Amniotic epithelial cell (primary cell): ENCODE measurements at places on chromosomes 13 and 19.

- peak; percentile 46 for DNase-seq
Observed at GRCh38 chr19:34259367-34260095, 5.2 kb downstream of the GARRE1 start.

- DNase-seq: no peak
Observed at GRCh38 chr13:39249982-39250381, 211.7 kb downstream of the NHLRC3 start.

- DNase-seq: no peak
Observed at GRCh38 chr13:102999499-102999898, 66.7 kb downstream of the SLC10A2 start.

DNA sequence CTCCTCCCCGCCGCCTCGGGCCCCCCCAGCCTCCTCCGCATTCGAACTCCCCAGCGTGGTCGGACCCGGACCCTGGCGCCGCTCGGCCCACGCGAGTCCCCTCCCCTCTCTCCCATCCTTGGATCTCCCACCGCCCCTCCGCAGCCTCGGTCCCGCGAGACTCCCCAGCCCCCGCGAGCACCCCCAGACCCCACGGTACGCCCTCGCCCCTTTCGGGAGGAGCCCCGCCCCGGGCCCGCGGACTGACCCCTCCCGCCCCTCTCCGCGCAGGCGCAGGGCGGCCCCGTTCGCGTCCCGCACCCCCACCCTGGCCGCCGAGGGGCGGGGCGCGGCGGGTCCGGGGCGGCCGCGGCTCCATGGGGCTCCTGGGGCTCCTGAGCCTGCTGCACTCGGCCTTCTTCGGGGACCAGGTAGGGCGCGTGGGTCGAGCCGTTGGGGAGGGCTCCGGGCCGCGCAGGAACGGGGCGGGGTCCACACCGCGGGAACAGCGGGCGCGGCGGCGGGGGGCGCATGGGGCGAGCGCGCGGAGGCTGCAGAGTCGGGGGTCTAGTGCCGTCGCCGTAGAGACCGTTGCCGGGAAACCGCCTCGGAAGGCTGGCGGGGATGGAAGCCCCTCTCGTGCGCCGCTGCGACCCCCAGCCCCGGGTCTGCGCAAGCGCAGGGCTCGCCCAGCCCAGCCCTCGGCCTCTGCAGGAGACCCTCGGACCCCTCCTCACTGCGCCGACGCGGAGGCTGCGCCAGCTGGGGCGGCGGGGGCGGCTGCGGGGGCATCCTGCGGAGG is 3.8 kb upstream of the APC2 start:
- DNase-seq: no peak

DNA sequence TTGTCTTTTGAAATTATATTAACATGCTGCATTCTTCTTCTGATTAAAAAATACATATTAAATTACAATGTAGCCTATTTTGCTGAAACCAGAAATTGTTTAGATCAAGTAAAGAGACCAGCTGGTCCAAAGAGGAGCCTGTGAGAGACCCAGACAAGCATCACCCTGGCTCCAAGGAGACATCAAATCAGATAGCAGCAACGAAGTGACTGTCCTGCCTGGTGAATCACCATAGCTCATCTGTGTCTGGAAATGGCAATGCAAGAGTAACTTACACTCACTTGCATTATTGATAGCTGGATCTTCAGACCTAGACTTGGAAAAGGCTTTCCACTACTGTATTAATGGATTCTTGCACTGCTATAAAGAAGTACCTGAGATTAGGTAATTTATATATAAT is 169.1 kb downstream of the KCTD12 start:
- no peak for DNase-seq

GRCh38 chr13:109494925-109495369 is 291.4 kb downstream of the IRS2 start:
- peak; percentile 73 for DNase-seq

DNA sequence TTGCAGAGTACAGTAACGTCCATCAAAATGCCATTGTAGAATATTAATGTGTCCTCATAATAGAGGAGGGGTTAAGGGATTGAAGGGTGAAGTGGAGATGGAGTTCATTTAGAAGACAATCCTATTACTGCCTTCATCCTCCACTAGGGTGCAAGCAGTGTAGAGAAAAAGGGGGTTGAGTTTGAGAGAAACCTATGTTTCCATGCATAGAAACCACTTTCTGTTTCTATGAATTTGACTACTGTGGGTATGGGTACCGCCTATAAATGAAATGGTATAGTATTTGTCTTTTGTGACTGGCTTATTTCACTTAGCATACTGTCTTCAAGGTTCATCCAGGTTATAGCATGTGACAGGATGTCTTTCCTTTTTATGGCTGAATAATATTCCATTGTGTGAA is 156.0 kb downstream of the GGACT start:
- no peak for DNase-seq

- no peak for DNase-seq
Observed at GRCh38 chr13:36774931-36775330, 44.1 kb upstream of the RFXAP start.

GRCh38 chr13:41402691-41403511 is 54.4 kb upstream of the RGCC start:
- DNase-seq: no peak

- no peak for DNase-seq
Observed at GRCh38 chr19:35742121-35742724, at the start of gene IGFLR1. Gene IGFLR1, minus strand, starts transcription at chr19:35742452. Its CDS starts 1,272 bp downstream, at chr19:35741180.

DNA sequence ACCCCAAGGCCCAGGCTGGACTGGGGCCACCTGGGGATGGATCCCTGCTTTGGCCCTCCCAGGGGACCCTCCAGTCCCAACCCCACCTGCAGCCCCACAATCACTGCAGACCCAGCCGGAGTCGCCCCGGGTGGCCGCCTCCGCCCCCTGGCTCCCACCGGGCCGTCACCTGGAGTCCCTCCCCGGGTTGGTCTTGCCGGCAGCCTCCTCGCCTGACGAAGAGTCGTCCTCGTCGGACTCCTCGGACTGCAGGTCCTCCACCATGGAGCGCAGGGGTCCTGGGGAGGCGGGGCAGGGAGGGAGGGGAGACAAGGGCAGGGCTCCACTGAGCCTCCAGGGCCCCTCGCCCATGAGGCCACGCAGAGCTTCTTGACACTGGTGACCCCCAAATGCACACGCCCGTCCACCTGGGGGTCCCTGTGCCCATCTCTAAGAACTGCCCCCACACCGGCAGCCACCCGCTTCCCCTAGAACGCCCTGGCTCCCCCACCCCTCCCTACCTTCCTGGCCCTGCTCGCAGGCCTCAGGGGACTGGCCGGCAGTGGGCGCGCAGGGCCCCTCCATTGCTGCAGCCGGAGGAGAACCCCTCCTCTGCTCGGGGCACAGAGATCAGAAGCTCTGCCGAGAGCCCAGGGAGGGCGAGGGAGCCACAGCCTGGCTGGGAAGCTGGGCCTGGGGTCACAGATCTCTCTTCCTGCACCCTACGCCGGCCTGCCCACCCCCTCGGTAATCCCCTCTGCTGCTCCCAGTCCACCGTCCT is 63.4 kb downstream of the MLLT1 start:
- no peak for DNase-seq

DNA sequence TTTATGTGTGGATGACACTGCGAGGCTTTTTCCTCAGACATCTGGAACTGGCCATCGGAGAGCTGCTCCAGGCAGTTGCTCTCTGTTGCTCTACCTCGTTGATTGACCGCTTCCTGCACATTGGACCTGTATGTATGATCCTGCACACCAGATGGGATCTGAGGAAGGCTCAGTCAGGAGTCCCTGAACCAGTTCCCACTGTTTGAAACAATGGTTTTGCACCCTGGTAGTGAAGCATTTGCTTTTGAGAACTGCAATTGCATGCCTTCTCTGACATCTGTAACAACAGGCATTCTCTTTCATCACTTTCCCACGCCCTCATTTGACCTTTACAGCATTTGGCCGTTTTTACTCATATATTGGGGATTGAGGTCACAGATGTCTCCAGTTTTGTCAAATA is 61.1 kb upstream of the NPAS1 start:
- peak; percentile 79 for DNase-seq

DNA sequence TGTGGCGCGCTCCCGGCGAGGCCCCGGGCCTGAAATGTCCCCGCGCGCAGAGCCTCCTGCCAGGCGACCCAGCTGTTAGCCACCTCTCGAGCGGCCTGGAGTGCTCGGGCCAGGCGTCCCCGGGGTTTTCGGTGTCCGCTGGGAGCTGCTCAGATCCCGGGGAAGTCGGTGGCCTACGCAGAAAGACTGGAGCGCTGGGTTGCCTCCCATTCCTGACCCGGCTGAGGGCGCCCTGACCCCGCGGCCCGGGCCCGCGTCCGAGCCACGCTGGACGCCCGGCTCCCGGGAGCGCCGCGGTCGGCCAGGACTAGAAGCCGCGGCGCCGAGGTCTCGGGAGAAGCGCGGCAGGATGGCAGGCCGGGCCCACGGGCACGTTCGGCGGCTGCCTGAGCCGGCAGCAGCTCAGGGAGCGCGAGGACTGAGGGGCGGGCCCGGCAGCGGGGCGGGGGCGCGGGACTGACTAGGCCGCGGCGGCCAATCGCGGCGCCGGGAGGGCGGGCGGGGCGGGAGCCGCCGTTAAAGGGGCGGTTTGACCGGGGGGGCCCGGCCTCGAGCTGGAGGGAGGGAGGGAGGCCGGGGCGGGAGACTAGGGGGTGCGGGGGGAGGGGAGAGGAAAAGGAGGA is 1.3 kb upstream of the ZIC2 start:
- DNase-seq: peak; percentile 32

- DNase-seq: no peak
Observed at GRCh38 chr19:14795078-14795721, 16.8 kb upstream of the ADGRE2 start.

DNA sequence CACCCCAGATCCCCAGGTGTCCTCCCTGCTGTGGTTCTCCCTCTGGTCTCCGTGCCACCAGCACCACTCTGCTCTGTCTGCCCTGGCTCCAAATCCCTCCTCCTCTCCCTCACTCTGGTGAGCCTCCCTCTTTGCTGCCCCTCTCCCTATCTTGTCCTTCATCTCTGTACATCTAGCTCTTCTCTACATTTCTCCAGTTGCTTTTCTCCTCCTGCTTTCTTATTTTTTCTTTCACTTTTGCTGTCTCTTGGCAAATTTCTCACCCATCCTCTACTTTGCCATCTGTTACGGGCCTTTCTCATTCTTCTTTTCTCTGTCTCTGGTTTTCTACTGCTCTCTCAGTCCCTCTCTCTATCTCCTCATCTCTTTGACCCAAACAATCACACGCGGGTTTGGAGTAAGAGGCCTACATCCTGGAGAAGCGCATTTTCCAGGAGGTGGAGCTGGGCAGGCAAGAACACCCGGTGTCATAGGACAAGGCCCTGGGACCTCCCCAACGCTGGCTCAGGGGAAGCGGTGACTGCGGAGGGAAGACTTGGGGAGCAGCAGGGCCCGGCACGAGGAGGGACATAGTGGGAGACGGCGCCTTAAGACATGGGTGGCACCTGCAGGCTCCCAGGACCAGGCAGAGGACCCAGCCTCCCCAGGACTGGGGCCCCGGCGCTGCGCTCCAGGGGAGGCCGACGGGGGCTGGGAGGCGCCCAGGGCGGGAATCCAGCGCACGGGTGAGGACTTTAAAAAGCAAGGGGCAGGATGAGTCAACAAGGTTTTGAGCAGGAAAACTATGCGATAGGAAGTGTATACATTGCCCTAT is 9.9 kb downstream of the ZNF611 start:
- DNase-seq: no peak

- no peak for DNase-seq
Observed at GRCh38 chr19:13428352-13428751, 77.9 kb downstream of the CACNA1A start.

GRCh38 chr19:41638641-41639081 is 11.8 kb upstream of the CEACAM4 start:
- DNase-seq: no peak

DNA sequence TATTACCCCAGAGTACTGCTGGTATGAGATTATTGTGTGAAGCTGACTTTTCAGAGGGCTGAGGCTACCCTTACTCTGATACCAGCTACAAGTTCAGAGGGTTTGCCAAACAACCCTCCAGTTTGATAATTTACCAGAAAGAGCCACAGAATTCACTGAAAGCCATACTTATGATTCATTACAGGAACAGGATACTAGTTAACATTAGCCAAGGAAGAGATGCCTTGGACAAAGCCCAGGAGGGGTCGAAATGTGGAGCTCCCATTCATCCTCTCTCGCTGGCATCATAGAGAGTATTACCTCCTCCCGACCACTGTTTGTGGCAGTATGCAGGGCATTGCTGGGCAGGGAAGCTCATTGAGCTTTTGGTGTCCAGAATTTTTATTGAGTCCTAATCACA is 364.3 kb downstream of the KCNRG start:
- no peak for DNase-seq

GRCh38 chr19:7915250-7916102 is 846 bp downstream of the TGFBR3L start:
- no peak for DNase-seq

- no peak for DNase-seq
Observed at GRCh38 chr19:17525141-17525540, 13.7 kb downstream of the PGLS start.

DNA sequence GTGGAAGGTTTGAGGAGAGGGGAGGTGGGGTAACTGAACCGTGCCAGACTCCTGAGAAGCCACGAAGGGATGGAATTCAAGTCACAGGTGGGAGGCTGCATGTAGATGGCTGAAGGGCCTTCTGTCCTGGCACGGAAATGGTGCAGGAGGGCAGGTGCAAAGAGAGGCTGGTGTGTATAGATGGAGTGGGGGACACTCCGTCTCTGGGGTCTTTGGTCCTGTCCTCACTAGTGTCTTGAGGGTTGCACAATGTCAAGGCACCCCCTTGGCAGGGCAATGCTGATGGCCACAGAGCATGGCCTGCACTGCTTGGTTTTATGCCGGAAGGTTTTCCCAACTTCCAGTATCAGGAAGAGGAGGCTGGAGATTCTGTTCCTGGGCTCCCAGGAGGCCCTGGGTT is 82.7 kb upstream of the SIAH3 start:
- no peak for DNase-seq

GRCh38 chr19:39436350-39436716 is 584 bp upstream of the RPS16 start:
- DNase-seq: no peak

- DNase-seq: no peak
Observed at GRCh38 chr19:2552859-2553258, 76.9 kb downstream of the GADD45B start.

GRCh38 chr13:91817250-91817649 is 418.8 kb downstream of the GPC5 start:
- peak; percentile 45 for DNase-seq

DNA sequence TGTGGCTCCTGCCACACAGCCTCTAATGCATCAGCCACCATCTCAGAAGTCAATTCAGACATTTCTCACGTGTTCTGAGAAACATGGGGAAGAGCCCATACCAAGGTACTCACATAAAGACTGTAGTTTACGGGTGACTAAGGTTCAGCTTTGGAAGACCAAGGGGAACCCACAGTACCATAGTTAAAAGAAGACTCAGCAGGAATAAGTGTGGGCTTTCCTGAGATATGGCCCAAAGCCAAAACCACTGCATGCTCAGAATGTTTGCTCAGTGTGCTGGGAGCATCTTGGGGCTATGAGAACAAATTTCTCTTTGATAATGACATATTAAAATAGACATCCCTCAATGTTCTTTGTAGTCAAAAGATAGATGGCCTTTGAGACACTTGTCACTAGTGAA is 283.8 kb downstream of the DCT start:
- DNase-seq: peak; percentile 99

DNA sequence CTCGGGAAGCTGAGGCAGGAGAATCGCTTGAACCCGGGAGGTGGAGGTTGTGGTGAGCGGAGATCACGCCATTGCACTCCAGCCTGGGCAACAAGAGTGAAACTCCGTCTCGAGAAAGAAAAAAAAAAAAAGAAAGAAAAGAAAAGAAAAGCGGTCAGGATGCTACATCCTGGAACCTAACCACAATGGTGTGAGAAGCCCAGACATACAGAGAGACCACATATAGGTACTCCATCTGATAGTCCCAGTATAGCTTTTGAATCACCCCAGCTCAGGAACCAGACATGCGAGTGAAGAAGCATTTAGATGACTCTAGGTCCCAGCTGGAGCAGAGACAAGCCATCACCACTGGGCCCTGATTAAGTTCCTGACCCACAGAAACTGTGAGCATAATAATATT is 3.2 kb downstream of the IFNL1 start:
- DNase-seq: no peak
